ENCODE measurements at places on chromosomes 5 and 9.

- peak; percentile 5 for DNase-seq
Measured at GRCh38 chr5:172549696-172550095, 91.4 kb upstream of the NEURL1B start.

GRCh38 chr9:117795271-117795670 lies 91.1 kb downstream of the TLR4 start:
- no peak for DNase-seq

GRCh38 chr9:69748304-69748703 lies 11.5 kb downstream of the PTAR1 start:
- no peak for DNase-seq

DNA sequence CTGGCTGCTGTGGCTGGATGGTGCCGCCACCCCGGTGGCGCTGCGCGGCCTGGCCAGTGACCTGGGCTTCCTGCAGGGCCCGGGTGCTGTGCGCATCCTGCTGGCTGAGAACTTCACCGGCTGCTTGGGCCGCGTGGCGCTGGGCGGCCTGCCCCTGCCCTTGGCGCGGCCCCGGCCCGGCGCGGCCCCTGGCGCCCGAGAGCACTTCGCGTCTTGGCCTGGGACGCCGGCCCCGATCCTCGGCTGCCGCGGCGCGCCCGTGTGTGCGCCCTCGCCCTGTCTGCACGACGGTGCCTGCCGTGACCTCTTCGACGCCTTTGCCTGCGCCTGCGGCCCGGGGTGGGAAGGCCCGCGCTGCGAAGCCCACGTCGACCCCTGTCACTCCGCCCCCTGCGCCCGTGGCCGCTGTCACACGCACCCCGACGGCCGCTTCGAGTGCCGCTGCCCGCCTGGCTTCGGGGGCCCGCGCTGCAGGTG lies 17.5 kb downstream of the CRB2 start:
- no peak for DNase-seq

DNA sequence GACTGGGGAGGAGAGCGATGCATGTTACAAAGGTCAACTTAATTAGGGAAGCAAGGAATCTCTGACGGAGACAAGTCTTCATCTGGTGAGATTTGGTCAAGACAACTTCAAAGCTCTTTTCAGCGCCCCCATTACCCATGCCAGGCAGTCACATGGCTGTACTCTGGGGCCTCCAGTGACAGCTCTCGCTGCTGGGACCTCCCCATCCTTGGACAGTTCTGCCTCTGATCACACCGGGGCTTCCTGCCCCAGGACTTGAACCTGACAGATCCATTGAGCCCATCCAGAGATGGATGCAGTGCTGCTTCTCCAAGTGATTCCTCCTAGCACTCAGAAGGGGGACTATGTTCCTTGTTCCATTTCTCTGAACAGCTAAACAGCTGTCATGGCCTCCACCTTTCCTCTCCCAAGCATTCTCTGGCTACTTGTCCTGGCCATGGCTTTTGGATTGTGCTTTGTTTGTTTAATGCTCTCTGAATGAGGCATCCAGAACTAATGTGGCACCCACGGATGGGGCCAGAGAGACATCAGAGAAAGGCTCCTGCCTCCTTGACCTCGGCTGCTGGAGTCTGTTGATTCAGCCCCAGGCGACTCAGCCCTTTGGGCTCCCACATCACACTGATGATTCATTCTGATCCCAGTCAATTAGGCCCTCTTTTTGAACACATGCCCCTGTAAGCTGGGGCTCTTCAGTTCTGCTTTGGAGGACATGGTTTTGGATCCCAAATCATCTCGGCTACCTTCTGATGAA lies 122.1 kb upstream of the ADAMTS16 start:
- no peak for DNase-seq

GRCh38 chr5:176319827-176320554 lies 41.6 kb downstream of the KIAA1191 start:
- DNase-seq, result no peak

DNA sequence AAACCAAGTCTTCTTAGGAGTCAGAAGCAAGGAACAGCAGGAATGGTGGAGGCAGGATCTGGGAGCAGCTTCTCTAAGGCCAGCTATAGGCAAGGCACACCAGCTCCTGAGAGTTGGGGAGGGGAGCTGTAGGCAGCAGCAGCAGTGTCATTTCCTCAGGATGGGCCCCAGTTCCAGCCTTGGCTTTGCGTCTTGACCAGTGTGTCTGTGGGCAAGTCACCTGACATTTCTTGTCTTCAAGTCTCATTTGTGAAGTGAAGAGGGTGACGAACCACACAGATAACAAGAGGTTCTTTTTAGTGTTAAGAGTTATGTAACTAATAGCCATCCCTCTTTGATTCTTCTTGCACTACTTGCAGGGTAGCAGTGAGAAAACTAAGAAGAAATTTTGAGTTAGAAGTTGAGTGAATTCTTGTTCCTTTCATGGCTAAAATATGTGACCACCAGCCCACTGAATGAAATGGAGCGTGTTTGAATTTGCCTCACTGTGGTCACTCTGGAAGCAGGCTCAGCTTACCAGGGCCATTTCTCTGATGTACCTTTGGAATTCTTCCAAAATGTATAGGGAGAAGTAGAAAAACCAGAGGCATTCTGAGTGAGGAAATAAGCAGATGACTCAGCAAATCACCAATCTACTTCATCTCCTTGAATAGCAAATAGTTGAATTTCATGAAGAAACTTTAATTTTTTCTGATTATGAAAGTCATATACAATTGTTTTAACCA lies 42.4 kb downstream of the RHOBTB3 start:
- DNase-seq, result no peak

GRCh38 chr9:16642421-16643109 lies 227.9 kb downstream of the BNC2 start:
- DNase-seq, result no peak

DNA sequence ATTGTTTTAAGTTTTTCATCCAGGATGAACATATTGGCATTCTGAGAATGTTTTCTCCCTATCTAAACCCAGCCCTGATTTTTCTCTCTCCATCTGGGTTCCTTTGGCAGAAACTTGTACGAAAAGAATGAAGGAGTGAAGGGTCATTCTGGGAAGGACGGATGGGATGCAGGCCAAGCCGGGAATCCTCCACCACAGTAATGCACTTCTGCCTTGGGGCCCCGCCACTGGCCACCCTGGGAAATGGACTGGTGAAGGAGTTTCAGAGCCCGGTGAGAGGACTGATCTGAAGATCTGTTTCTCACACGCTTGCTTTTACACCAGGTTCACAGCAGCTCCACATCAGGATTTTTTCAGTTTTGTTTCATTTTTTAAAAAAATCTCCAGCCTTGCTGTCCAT lies 554.8 kb downstream of the BNC2 start:
- DNase-seq, result no peak

Measured in NCI-H187 (cell line).